ENCODE measurements at places on chromosomes 16 and 17.

GRCh38 chr16:86044241-86044671, 145.3 kb downstream of the IRF8 start:
- no peak for DNase-seq

DNA sequence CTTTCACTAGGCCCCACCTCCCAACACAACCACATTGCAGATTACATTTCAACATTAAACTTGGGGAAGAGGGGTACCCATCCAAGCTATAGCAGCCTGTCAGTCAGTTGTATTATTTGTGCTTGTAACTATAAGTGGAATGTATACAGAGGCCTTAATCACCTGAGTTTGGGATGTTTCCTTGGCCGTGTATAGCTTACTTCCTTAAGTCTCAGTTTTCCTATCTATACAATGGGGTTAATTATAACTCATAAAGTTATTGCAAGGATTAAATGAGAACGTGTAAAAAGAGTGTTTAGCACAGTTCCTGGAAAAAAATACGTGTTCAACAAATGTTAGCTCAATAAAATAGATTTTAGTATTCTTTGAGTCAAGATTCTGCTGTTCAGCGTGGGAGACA, 165.5 kb upstream of the FAM20A start:
- DNase-seq, result no peak

DNA sequence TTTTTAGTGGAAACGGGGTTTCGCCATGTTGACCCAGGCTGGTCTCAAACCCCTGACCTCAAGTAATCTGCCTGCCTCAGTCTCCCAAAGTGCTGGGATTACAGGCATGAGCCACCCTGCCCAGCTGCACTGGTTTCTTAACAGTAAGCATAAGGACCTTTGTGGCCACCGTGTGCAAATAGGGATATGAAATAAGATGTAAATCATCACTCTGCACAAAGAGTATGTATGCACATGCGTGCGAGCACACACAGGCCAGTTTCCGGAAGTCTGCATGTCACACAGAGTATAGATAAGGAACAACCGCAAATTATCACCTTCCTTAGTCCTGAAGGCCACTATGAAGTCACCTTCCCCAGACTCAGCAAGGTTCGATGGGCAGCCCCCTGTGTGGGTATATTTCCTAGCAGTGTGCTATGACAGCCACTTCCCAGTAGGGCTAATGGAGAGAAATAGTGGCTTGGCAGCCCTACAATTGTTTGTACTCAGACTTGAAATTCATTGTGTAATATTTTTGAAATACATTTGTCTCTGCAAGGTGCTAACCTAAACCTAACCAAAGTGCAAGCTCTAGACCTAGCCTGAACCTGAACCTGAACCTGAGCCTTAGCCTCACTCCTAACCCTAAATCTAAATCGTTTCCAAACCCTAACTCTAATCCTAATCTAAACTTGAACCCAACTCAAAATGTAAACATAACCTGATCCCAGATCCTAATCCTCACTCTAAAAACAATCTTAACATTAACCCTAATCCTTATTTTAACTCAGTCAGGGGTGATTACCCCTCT, 48.4 kb upstream of the SKAP1 start:
- no peak for DNase-seq

DNA sequence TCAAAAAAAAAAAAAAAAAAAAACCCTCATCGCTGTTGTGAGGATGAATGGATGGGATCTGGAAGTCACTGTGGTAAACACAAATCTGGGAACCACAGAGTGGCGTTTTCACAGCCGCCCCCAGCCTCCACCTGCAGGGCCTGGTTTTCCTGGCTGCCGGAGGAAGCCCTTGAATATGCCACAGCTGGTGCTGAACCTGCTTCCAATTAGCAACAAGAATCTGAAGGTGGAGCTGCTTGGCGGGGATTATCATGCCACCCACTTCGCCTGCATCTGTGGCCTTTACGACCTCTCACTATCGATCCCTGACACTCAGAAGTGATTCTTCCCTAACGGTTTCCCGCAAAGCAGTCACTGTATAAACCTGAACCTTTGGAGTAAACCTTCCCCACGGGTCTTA, 16.1 kb downstream of the MRM3 start:
- peak; percentile 11 for DNase-seq

GRCh38 chr16:23745263-23745662, 9.6 kb upstream of the CHP2 start:
- DNase-seq, result no peak

DNA sequence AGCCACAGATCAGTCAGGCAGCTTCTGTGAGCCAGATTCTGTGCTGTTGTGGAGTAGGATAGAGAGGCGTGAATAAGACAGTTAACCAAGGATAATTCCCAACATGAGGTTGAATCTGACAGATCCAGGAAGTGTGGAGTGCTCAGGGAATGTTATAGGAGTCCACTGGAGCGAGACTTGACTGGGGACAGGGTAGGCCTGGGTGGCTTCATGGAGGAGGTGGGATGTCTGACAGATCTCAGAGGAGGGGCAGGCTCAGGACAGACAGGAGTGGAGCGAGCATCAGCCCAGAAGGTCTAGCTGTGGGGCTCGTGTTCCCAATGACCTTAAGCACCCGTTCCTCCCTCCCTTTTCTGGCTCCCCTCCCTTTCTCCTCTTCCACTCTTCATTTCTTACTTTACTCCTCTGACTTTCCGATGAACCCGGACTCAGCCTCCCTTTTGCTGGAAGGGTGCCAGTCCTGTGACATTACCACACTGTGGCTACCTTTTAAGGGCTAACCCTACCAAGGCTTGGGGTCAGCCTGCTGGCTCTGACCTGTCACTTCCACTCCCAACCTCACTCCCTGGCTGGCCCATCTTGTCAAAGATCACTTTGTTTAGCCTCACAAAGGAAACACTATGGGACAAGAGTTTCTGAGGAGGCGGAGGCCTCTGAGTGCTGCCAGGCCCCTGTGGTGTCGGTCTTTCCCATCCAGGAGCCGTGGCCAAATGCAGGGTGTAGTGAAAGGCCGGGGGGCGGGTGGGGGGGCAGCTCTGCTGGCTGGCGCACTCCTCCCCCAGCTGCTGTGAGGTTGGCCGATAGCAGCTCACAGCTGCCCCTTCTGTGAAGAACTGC, 28.5 kb upstream of the EFCAB13 start:
- no peak for DNase-seq

- DNase-seq, result no peak
Observed at GRCh38 chr17:79017546-79018369, 6.2 kb upstream of the C1QTNF1 start.

- DNase-seq, result no peak
Observed at GRCh38 chr16:3536271-3536731, 35.5 kb downstream of the CLUAP1 start.
